ENCODE measurements at places on chromosomes 4 and X. TPM values are rescaled to one million over a fixed set of nuclear protein-coding genes. Genes with fewer than 3 reads are reported as not detected.

The DGAT2L6 gene
- not detected for total RNA-seq

The SMC1A gene
- total RNA-seq = 69.4 TPM

The HS3ST1 gene
- 11.9 TPM for total RNA-seq

The PDCL2 gene
- total RNA-seq = not detected

GRCh38 chr4:153419673-153420278 lies 46.4 kb upstream of the TMEM131L start:
- DNase-seq = no peak

GRCh38 chr4:84870398-84871163 lies 95.9 kb downstream of the WDFY3 start:
- DNase-seq = no peak

DNA sequence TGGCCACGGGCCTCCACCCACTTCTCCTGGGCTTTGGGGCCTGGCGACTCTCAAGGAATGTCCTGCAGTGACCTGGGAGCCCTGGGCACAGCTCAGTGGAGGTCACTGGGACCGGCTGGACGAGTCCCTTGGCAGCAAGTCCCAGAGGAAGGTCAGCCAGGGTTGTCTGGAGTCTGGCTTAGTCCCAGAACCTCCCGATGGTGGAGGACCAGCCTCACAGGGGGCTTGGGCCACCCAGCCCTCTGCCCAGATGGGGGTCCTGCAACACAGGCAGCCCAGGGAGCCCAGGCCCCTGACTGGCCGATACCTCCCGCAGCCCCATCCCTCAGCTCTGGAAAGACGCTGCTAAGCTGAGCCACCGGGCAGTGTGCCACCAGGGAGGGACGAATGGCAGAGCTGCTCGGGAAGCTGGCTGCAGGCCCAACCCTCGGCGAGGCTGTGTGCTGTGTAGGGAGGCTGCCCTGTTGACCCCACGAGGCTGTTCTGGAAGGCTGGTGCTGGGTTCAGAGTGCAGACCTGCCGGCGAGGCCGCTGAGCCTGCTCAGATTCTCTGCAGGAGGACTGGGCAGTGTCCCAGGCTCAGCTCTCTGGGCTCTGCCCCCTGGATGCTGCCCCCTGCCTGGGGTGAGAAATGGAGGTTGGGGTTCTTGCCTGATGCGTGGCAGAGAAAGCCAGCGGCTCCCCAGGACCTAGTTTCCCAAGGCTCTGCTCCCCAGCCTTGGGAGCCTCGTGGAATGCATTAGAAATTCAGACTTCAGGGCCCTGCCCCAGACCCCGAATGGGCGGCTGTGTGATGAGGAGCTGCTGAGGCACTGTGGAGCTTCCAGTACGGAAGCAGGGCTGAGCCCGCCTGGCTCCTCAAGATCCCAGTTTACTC lies 61.7 kb downstream of the ADRA2C start:
- peak; percentile 81 for DNase-seq

GRCh38 chr4:38161208-38162113 lies 201.3 kb downstream of the PTTG2 start:
- DNase-seq = no peak

DNA sequence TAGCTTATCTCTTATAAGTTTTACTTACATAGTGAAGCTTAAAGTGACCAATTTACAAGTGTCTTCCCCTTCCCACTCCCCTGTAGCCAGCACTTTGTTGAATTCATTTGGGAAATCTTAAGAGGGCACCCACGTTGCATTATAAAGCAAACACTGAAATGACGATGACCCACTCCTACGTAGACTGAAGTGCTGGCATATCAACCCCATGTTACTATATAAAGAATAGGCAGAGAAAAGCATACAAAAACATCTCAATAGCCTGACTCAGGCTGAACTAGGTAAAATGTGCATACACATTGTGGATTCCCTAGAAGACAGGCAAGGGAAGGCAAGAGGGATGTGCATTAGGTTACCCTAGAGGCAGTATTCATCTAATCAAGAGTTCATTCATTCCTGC lies 313.4 kb downstream of the TENM3 start:
- no peak for DNase-seq

GRCh38 chr4:10629394-10629793 lies 55.2 kb downstream of the CLNK start:
- DNase-seq = no peak

DNA sequence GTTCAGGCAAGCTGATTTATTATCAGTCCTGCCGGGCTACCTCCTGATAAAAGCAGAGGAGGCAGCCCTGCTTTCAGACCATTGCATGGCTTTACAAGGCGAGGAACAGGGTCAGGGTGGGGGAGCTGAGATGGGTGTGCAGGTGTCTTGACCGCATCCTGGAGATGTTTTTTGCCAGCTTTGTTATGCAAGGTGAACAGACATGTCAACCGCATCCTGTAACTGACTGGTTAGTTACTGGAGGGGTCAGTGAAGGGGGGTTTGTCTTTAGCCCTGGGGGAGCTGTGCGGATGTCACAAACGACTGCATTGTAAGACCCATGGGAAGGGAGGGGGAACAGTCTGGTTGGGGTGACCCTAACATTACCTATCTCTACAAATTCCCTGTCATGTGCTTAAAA lies 10.0 kb downstream of the ADAM29 start:
- peak; percentile 8 for DNase-seq

DNA sequence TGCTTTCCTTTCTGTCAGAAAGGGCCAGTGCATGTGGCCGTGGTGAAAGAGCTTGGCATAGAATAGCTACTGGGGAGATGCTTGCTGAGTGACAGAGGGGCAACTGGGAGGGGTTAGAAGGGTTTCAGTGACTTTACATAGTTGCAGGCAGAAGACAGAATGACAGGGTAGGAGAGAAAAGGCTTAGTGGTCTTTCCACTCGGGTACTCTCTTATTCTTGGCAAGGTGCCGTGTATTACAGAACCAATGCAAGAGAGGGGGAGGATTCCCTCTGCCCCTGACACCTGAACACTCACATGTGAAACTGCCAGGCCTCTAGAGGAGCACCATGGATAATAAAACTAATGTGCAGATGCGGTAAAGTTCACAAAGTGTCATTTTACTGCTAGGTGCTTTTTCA lies 228.2 kb downstream of the MGST2 start:
- no peak for DNase-seq

GRCh38 chr4:72857787-72858186 lies 211.7 kb downstream of the COX18 start:
- no peak for DNase-seq

GRCh38 chrX:17748684-17749083 lies 11.4 kb downstream of the SCML1 start:
- DNase-seq = no peak

DNA sequence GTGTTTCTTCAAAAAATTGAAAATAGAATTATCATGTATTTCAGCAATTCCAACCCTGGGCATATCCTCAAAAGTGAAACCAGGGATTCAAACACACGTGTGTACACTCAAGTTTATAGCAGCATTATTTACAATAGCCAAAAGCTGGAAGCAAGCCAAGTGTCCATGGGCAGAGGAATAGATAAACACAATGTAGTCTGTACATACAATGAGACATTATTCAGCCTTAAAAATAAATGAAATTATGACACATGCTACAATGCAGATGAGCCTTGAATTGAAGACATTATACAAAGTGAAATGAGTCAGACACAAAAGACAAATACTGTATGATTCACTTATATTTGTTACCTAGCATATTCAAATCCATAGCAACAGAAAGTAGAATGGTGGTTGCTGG lies 853.4 kb downstream of the STIM2 start:
- no peak for DNase-seq

DNA sequence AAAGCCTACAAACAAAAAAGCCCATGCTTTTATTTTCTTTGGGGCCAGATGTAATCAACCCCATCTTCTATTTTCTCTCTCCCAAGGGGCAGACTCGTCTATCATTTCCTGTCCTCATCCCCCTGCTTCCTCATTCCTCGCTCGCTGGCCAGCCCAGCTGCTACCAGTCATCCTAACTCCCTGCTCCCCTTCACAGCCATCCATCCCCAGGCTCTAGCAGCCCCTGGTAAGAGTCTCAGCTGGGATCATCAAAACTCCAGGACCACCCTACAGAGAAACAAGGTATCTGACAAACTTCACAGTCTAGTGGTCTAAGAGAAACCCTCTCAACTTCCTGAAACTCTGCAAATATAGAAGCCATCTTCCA lies 23.6 kb downstream of the SH3KBP1 start:
- no peak for DNase-seq

Measured in left lung (tissue), 14 donors.